ENCODE measurements at places on chromosomes 6 and 20.

DNA sequence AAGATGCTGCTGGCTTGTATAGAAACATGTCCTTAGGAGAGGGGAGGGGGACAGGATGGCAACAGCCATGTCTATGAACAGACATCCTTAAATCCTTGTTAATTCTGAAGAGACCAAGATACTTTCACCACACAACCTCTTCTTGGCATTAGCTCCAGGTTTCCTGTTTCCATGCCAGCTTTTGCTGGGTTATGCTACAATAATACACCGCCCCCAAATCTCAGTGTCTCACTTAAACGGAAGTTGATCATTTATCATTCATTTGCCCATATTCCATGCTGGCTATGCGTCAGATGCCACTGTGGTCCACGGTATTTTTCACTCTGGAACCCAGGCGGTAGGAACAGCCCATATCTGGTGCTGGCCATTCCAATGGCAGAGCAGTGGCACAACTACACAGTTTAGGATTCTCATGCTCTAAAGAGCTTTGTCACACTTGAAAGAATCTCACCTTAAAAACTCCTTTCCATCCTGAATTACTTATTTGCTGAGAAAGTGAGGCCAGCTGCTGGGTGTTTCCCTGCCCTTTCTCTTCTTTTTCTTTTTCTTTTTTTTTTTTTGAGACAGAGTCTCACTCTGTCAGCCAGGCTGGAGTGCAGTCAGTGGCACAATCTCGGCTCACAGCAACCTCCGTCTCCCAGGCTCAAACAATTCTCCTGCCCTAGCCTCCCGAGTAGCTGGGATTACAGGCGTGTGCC lies 3.7 kb upstream of the RNASET2 start:
- no peak for DNase-seq

DNA sequence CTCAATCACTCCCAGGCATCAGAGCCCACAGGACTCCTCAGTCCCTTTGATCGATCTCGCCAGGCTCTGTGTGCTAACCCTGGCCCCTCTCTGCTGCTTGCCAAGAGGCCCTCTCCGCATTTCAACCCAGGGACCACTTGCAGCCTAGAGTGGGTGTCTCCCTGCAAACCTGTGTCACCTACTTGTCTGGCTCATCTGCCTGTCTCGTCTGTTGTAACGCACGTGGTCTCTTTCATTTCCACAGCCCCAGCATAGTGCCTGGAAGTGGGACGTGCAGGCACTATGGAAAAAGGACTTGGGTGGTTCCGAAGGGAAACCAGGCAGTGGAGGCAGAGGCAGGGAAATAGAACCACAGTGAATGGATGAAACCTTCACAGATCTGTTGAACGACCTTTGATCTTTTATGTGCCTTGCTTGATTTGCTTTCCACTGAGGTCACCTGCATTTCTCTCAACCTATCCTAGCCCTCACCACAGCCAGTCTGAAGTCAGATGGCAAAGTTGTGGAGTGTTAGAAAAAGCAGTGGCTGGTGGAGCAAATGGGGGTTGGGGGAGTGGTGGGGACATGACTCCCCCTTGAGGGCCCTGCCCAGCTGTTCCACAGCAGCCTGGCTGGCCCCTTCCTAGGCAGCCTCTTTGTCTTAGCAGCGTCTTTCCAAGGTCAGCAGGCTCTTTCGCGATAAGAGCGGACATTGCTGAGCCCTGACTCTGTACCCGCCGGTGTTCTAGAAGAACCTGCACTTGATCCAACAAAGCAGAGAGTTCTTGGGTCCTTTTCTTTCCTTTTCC lies 55.8 kb upstream of the TAGAP start:
- no peak for DNase-seq

DNA sequence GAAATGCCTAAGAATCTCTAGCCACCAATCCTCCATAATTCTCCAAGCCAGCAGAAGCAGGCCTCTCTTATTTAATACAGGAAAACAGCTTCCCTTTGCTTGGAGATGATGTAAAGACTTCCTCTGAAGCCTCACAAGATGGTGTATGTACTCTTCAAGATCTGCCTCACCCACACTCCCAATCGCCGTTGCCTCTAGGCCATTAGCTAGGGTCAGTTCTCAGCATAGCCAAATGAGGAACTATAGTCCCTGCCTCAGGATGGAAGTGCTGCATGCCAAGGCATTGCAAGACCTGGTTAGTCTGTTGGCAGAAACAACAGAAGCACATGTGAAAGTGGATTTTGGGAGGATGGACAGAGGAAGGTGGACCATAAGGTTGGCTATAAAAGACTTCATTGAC lies 139.1 kb downstream of the SCML4 start:
- DNase-seq = no peak

- no peak for DNase-seq
These were observed 134.8 kb upstream of the INSM1 start for GRCh38 chr20:20233041-20233514.

DNA sequence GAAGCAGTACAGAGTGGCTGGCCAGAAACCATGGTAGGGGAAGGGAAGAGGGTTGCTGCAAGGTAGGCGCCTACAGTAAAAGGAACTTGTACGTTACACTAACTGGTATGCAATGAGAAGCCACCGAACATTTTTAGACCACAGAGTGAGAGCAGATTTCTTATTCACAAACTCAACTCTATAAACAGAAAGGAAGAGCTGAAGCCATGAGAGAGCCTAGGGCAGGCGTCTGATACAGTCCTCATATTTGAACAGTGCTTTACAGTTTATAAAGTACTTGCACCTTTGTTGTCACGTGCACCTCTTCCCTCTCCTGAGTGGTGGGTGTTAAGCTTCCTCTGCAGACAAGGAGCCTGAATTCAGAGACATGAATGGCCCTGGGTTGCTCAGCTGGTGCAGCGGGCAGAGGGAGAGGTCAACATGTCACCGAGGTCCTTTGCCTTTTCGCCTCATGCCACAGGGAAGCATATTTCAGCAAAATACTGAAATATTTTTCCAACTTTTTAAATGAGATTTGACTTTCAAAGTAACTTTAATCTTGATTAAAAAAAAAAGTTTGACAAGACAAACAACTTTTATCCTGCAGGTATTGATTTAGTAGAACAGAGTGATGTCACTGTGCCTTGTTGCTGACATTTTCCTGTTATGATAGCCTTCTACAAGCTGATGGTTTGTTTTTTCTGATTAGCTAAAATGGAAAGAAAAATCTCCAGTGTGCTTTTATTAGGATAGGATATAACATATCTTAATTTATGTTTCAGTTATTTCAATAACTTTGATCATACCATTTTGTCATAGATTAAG lies 23.8 kb downstream of the UST start:
- no peak for DNase-seq

DNA sequence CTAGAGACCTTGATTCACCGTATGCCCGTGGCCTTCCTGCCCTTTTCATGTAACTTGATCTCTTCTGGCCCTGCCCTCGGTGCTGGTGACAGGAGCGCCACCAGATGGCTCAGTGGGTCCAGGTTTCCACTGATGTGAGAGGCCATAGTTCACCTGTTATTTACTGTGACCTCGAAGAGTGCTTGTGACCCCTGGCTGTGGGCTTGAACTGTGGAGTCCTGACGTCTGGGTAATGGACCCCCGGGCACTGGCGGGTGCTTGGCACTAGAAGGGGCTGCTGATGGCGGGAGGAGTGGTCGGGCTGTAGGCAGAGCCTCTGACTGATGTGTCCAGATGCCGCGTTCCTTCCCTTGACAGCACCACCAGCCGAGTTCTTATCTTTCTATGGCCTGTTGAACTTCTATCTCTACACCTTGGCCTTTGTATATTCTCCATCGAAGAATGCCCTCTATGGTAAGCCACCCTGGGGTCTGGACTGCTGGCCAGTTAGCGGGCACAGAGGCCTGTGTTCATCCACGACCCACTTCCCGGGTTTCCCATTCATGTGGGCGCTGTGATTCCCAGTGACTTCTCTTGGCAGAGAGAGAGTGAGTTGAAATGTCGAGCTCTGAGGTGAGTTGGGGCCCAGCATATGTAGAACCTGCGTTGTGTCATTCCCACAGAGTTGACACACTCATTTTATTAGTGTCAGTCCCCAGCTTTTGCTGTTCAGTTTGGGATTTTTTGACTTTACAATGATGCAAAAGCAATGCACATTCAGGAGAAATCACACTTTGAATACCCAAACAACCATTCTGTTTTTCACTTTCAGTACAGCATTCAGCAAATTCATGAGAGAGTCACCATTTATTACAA lies 14.9 kb downstream of the DYNLT1 start:
- DNase-seq = no peak

- no peak for DNase-seq
These were observed 426.4 kb upstream of the CITED2 start for GRCh38 chr6:139800837-139801236.

Data from activated CD4-positive, alpha-beta T cell treated with anti-CD3 and anti-CD28 coated beads for 4 hours (primary cell).